Mesenteric fat pad (tissue), 1 donor: ENCODE measurements at places on chromosomes 16 and 17. TPM values are rescaled to one million over a fixed set of nuclear protein-coding genes. Genes with fewer than 3 reads are reported as not detected.

The SLC38A10 gene
- 88.0 TPM for total RNA-seq

DNA sequence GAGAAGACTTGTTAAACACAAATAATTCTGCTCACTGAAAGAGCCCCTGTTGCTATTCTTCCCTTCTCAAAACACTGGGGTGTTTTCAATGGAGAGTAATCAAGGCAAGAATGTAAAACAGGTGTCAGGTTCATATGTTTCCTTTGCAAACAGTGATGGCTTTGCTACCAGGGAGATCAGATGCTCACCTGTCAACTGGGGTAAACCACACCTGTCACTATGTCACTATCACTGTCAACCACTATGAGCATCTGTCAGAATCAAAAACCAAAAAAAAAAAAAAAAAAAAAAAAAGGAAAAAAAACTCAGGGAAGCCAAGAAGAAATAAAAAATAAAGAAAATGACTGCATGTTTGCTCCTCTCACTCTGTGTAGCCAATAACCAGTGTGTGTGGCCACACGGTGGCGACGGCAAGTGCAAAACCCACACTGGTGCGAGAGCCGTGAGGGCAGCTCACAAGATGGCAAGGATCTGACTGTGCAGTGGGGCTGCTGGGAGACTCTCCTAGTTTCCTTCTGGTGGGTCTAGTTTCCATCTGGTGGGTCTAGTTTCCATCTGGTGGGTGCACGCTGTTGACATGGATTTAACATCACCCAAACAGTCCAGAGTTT lies 22.7 kb downstream of the USP22 start:
- DNase-seq: no peak

GRCh38 chr17:65886315-65887245 lies 305.4 kb downstream of the CEP112 start:
- DNase-seq: no peak

The CRHR1 gene
- total RNA-seq: not detected

The ALOX12 gene
- 0.16 TPM for total RNA-seq

The HLF gene
- 3.3 TPM for total RNA-seq

The CA5A gene
- not detected for total RNA-seq

GRCh38 chr17:7502987-7503386 lies 18.8 kb downstream of the POLR2A start:
- DNase-seq: no peak

DNA sequence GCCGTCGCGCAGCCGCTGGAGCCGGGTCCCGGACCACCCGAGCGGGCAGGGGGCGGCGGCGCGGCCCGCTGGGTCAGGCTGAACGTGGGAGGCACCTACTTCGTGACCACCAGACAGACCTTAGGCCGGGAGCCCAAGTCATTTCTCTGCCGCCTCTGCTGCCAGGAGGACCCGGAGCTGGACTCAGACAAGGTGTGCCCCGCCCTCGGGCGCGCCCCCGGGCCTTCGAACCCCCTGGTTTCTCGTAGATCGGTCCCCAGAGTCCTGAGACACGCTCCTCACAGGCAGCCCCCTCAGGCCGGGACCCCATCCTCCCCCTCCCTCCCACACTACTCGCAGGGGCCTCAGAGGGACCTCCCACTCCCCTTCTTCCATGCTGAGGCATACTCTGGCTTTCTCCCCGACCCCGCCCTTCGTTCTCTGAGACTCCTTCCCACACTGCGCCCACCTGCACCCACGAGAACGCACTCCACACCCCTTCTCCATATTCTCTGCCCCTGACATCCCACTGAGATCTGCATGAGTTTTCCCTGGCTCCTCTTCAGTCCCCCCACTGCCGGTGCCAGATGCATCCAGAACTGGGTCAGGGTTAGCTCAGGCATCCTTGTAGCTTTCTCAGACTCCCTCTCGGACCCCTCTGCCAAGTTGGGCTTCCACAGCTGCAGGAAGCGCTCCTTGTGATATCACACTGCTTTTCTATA lies 523 bp downstream of the KCTD2 start:
- DNase-seq: peak; percentile 88

The TMEM238L gene
- not detected for total RNA-seq

DNA sequence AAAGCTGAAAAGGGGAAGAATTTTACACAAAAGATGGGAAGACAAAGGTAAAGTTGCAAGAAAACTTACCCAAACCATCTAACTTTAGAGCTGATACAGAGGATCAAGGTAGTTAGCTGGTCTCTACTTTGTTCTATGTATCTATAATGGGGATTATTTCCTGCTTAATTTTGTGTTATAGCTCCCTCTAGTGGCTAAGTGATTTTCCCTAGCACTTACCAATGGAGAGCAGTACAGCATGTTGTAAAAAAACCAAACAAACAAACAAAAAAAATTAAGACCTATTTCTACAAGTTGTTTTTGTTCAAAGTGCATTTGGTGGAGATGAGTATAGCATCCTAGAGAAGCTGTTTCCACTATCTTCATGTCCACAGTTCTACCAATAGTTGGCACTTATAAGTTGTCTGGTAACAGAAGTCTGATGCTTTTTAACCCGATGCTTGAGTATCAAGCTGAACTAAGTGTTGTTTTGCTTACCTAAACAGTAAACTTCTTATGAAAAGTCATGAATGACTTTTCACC lies 7.5 kb downstream of the SRSF1 start:
- no peak for DNase-seq

DNA sequence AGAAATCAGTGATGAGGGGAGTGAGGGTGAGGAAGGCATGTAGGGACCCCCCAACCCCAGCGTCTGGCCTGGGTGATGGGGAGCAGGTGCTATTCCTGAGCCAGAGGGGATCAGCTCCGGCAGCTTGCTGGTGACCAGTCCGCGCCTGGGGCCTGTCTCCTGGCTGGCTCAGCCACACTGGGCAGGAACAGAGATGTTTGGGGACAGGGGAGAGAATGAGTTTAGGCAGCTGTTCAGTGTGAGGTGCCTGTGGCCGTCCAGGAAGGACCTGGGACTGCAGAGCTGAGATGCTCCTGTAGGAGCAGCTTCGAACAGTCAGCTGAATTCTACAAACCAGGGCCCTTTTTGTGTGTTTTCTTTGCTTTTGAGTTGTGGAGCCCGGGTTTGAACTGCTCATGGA lies 23.2 kb upstream of the SPNS2 start:
- no peak for DNase-seq

The ACSM3 gene
- total RNA-seq: 1.3 TPM

The ATP1B2 gene
- 1.4 TPM for total RNA-seq

- DNase-seq: no peak
Measured at GRCh38 chr17:83098241-83099085, 19.1 kb downstream of the METRNL start.

GRCh38 chr16:46973207-46973995 lies at the start of gene DNAJA2:
Gene DNAJA2 (minus strand): TSS chr16:46973674. CDS start chr16:46973572, 102 bp downstream.
- peak; percentile 98 for DNase-seq

GRCh38 chr17:10748531-10749181 lies 18.8 kb upstream of the TMEM220 start:
- no peak for DNase-seq

The CD7 gene
- total RNA-seq: 3.2 TPM

The RPH3AL gene
- 31.5 TPM for total RNA-seq

DNA sequence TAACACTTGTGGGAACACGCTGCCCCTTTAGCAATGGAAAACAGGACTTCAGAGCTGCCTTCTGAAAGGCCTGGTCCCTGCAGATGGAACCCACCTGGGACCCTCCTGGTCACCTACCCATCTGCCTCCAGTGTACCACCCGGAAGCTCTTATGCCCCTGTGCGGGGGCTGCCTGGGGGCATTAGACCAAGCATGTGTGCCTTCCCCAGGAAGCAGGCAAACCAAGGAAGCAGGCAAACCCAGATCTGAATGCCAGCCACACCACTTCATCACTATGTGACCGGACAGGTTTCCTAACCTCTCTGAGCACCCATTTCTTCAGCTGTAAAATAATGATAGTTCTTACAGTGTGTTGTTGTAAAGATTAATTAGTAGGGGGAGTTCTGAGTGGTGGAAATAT lies 20.8 kb upstream of the LRRC37A3 start:
- DNase-seq: no peak
